Choroid plexus epithelial cell (primary cell): ENCODE measurements at places on chromosomes 2 and 18.

- DNase-seq = no peak
These were observed 84.0 kb downstream of the RND3 start for GRCh38 chr2:150403457-150403856.

DNA sequence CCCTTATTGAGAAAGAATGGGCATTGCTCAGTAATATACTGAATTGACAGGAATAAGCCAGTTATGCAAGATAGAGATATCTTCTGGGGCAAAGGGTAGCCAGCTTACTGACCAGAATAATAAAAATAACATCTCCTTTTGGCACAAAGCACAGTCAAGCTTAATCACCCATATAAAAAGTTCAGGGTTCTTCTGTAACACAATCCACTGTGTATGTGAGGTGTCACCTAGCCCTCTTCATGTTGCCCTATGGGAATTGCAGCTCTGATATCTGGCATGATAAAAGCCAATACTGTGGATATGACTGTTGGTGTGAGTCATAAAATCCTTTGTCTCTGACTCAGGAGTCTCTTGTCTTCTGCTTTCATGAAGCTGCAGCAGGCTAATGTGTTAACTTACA, 90.8 kb downstream of the DSEL start:
- peak; percentile 89 for DNase-seq

DNA sequence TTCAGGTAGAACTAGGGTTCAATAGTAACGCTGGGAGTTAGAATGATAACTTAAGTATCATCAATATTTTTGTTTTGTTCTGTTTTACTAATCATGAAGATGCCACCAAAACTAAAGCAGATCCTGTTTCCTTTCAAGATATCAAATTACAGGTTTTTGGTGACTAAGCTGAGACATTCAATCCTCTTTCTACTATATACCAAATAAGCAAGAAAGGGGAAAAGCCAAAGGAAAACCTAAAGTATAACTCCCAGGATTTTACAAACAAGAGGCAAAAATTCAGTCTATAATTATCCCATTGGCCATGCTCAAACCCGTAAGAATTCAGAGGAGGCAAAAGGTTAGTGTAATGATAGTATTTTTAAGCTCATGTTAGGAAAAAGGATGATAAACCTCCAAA, 175.2 kb upstream of the CCDC150 start:
- no peak for DNase-seq

GRCh38 chr2:174787487-174788205, 23.4 kb upstream of the CHRNA1 start:
- peak; percentile 100 for DNase-seq

- no peak for DNase-seq
These were observed 109.1 kb upstream of the GLI2 start for GRCh38 chr2:120626566-120626965.

DNA sequence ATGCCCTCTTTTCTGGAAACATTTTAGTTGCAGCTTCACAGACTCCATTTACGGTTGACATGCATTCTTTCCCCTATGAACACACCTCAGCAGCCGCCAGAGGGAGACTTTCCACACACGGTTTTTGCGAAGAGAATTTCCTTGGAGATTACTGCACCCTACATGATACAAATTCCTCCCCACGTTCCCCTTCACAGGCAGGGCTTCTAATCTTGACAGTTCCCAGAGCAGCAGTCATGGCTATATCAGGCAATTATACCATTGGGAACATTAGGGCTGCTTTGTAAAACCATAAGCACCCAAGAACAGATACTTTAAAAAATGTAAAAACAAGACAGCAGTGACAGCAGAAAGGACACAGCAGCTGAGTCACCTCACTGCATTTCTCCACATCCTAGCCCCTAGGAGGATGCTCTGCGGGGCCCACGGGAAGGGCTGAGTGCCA, 253.8 kb downstream of the TGIF1 start:
- peak; percentile 80 for DNase-seq

DNA sequence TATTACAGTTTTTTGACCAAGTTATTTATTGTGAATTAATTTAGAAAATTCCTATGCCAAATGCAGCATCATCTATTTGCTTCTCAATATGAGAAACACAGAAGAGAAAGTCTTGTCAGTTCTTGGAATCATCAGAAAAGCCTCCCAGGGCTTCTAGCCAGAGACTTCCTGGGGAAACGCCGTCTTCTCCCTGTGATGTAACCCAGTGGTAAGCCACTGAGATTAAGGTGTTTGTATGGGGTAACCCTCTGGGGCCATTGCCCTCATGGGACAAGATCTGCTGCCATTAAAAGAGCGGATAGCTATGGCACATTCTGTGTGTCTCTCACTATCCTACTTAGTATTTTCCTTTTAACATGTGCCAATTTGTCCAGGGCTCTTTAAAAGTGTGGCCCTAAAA, 28.0 kb downstream of the ANKRD29 start:
- peak; percentile 20 for DNase-seq

- no peak for DNase-seq
These were observed 119.6 kb upstream of the MSTN start for GRCh38 chr2:190182071-190182524.

DNA sequence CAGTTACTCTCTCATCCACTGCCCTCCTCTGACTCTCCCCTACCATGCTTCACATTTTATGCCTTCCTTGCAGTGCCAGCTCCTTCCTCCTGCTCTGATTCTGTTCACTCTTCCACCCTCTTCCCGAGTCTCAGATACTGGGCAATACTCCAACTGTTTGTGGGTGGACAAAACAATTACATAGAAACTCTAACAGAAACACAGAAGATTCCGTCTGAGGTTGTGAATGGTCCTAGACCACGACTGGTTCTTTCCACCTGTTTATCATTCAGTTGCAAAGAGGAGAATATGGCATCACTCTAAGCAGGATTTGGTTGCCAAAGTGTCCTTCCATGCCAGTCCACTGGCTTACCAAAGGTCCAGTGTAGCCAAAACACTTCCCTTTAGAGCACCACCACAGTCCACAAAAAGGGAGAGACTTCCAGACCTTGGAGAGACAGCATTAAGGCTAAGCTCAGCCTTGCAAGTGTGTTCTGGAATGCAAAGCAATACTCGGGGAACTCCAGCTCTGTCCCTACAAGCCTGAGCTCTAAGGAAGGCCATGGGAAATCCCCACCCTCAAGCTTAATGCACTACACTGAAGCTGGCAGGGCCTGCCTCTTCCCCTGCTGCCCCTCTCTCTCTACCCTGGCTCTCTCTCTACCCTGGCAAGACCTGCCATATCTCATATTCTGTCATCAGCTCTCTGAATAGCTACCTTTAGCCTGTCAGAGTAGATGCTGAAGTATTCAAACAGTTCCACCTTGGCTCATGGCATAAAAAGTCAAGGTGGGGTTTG, 33.6 kb upstream of the RND3 start:
- DNase-seq = peak; percentile 79

- peak; percentile 31 for DNase-seq
These were observed 3.1 kb downstream of the STK39 start for GRCh38 chr2:168244318-168244717.

DNA sequence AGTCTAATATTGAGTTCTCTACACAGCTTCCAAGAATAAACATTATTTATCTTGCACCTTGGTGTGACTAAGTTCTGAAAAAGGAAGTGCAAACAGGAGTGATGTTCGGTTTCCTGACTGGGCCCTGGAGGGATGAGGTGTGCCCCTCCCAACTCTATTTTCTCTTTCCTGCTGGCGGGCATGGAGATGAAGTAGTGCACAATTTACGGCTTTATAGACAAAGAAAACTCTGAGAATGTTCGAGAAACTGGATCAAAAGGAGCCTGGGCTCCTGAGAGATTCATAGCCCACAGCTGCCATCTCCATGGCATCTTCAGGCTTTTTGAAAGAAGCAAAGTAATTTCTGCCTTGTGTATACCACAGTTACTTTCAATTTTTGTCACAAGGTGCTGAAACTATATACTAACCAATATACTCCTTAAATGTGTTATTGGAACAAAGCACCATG, 22.3 kb downstream of the LRATD1 start:
- DNase-seq = no peak

DNA sequence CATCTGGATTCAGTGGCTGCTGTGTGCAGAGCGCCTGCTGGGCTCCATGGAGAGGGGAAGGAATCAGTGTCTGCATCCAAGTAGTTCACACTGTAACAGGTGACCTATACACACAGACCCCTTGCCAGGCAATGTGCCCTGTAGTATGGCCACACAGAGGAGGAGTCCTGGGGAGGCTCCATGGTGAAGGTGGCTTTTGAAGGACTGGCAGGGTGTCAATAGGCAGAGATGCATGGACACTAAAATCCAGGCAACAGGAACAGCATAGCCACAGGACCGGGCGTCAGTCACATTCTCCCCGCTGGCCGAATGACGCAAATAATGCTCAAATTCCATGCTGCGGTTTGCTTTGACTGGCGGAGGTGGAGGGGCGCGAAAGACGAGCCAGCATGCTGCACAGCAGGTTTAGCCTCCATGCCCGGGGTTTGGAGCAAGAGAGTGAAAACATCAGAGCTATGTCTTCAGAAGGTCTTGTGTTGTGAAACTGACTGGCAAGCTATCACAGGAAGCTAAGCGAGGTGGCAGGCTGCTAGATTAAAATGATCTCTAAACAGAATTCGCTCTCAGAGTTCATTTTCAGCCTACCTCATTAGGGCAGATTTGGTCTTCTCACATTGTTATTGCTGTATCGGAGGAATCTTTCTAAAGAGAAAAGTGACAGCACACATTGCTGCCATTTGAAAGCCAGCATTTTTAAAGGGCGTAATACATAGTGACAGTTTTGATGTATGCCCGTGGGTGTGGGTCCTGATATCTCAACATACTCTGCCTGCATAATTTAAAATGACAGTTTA, 1.2 kb upstream of the CHMP1B start:
- DNase-seq = peak; percentile 99

DNA sequence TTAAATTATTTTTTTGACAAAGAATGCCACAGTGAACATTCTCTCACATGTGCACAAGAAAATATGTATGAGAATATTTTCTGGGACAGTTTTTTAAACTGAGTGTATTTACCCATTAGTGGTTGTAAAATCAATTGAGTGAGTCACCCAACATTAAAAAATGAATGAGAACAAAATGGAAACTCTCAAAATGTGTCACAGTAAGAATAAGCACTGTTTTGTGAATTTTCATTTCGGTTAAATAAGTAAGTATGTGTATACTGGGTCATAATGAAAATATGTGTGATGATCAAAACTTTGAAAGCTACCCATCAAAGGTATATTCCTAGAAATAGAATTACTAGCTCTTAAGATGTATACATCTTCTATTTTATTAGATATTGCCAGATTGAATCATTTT, 11.6 kb downstream of the BABAM2 start:
- no peak for DNase-seq

DNA sequence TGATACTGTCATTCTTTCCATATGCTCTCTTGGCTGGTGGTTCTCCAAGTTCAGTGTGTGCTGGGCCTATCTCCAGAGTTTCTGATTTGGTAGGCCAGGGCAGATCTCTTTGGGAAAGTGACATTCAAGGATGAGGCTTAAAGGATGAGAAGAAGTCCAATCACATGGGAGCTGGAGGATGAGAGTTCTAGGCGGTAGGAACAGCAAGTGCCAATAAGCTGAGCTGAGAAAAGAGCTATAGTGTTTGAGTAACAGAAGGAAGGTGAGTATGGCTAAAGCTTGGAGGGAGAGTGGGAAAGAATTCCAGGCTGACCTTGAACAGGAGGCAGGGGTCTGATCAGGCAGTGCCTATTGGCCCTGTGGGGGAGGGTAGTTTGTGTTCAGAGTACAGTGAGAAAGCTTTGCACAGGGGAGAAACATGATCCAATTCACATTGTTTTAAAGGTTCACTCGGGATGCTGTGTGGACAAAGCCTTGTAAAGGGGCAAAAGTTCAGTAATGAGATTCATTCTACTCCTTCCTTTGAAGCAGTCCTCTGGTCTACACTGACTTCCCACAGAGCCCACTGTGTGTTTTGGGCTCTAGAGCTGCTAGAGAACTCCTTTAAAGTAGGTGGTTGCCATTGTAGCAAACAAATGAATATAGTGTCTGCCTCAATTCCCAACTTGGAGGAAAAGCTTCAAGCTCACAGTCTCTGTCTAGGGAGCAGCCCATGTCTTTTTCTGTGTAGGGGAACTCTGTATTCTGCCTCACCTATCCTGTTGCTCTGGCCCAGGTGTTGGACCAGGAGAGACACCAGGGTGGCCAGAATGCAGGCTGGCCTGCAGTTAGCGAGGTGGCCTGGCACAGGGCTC, 81.8 kb downstream of the FASTKD2 start:
- DNase-seq = no peak

DNA sequence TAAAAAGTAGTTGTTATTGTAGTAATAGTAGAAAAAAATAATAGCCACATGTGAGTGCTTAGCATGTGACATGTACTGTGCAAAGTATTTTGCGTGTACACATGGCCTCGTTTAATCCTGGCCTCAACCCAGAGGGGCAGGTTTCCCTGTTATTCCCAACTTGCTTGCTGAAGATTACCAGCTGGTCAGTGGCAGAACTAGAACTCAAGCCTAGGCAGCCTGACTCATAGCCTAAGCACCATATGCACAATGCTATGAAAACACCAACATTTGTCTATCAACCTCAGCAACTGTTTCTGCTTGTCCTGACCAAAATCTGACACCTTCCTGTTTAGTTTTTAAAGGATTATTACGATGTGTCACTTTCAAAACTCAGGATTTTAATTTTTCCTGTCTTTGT, 234.9 kb upstream of the SMAD7 start:
- DNase-seq = no peak
